ENCODE measurements at places on chromosomes 1 and 21.

GRCh38 chr1:214296860-214297745 lies 16.1 kb downstream of the SMYD2 start:
- DNase-seq = no peak

- DNase-seq = no peak
Measured at GRCh38 chr1:164823486-164824279, 264.7 kb downstream of the PBX1 start.

DNA sequence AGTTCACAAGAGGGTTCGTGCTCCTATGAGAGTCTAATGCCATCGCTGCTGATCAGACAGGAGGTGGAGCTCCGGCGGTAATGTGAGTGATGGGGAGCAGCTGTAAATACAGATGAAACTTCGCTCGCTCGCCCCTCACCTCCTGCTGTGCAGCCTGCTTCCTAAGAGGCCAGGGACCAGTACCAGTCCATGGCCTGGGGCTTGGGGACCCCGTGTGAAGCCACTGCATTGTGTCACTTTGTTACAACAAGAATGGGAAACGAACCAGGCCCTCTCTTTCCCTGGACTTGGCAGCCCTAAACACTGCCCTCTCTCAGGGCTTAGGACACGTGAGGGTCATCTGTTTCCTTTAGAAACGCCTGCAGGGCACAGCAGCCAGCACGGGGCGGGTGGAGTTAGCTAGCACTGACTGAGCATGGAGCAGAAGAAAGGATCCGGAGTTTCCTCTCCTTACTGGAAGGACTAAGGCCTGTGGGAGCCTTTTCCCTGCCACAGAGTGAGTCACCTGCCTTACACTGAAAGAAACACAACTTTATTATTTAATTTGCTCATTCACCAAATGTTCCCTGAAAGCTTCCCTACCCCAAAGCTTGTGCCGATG lies 185.2 kb upstream of the TMEM51 start:
- no peak for DNase-seq

DNA sequence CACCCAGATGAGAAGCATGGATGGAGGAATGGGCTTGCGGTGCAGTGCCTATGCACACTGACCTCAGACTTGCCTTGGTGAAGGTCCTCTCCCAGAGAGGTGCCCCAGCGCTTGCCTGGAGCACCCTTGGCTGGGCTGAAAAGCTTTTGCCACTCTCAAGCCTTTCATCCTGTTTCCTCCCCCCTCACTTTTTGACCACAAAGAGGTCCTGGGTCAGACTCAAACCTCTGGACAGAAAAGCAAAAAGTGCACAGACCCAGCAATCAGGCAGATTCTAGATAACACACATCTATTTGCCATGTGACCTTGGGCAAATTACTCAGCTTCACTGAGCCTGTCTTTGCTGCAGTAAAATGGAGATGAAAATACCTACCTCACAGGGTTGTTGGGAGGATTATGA lies 7.3 kb downstream of the TMEM35B start:
- DNase-seq = no peak

GRCh38 chr1:231550448-231550781 lies 21.9 kb downstream of the TSNAX start:
- no peak for DNase-seq

DNA sequence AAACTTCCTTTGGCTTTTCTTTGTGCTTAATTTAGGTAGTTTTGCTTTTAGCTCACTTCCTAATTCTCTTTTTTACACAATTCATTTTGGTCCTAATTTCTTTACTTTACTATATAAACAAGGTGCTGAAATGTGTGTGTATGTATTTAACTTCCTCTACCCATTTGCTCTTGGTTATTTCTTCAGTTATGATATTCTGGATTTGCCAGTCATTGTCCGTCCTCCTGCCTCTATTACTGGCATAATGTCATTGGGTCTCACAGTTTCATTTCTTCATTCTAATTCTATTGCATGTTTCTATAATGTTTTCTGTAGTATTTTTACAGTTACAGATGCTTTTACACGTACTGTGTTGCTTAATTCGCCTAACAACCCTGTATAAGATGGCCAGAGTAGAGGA lies 96.2 kb downstream of the ZMYM4 start:
- no peak for DNase-seq

DNA sequence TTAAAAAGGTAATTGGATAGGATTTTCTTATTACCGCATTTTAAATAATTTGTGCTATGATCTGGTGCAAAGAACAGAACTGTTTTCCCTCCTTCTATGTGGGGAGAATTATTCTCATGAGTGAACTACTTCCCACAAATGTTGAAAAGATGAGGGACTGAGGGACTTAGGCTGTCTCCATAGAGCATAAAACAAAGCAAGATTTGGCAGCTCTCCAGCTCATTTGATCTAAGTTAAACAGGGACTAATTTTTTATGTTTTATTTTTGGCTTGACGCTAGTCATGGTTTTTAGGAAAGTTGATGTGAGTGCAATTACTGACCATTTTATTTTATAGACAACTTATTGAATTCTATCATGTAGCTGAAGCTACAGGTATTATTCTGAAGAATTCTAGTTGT lies 362.3 kb downstream of the HLX start:
- DNase-seq = no peak
